ENCODE measurements at places on chromosomes 7 and 10. TPM values are rescaled to one million over a fixed set of nuclear protein-coding genes. Genes with fewer than 3 reads are reported as not detected.

- peak; percentile 90 for DNase-seq
Measured at GRCh38 chr10:95308389-95309302, 17.8 kb upstream of the PDLIM1 start.

GRCh38 chr10:93554760-93555432 is 11.6 kb upstream of the FFAR4 start:
- DNase-seq = peak; percentile 89

GRCh38 chr10:49083261-49083660 is 32.1 kb downstream of the VSTM4 start:
- no peak for DNase-seq

DNA sequence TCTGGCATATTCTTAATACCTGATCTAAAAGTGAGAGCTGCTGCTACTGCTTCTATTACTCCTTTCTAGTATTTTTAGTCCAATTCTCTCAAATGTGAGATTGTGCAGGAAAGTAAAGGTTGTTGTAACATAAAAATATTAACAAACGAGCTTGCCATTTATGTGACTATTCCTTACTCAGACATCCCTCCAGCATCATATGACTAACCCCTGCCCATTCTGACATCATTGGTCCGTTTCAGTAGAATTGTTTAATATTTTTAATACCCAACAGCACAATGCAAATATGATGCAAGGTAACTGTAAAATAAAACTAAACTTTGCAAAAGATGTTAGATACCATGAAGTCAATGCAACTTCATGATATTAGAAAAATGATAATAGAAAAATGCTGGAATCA is 83.6 kb downstream of the CFAP58 start:
- no peak for DNase-seq

DNA sequence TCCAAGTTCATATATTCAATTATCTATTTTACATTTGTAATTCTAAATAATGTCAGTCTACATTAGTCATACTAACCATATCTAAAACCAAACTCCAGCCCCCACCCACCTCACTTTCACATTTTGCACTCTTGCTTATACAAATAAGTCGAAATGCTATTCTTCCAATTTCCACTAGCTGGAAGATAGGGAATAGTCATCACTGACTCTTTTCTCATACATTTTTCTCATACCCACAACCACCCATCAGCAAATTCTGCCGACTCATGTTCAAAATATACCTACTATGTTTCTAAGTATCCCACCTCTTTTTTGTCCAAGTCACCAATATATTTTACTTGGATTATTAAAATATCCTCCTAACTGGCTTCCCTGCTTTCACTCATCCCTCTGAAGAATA is 93.2 kb upstream of the DGKB start:
- DNase-seq = no peak

Gene ARMH3
- total RNA-seq = 28.1 TPM

Gene CYP26C1
- total RNA-seq = 0.14 TPM
